ENCODE measurements at places on chromosomes 3 and 15.

DNA sequence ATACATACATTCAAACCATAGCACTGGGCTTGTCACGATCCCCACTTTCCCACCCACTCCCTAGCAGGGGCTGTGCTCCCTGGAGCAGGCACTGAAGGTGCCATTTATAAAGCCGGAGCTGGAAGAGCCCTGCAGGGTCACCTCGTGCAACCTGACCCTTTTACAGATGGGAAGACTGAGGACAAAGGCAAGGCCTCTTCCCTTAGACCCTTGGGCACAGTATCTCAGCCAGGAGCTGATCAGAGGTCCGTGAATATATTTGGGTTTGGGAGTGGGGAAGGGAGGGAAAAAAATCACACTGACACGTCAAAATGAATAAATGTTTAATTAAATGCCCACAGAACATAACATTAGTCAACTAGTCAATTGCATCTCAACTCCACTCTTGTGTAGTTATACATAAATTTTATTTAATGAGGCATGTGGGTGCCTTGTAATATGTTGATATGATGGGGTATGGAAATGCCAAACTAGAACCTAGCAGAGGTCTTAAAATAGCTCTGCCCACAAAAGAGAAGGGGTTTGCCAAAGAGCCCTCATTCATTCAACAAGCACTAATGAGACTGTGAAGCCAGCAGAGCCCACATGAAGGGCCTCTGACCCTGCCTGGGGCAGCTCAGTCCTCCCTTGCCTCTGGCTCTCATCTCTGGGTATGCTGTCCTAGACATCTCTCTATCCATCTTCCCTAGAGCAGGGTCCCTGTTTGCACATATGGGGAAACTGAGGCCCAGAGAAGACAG, 119.4 kb downstream of the NUP210 start:
- DNase-seq, result no peak

DNA sequence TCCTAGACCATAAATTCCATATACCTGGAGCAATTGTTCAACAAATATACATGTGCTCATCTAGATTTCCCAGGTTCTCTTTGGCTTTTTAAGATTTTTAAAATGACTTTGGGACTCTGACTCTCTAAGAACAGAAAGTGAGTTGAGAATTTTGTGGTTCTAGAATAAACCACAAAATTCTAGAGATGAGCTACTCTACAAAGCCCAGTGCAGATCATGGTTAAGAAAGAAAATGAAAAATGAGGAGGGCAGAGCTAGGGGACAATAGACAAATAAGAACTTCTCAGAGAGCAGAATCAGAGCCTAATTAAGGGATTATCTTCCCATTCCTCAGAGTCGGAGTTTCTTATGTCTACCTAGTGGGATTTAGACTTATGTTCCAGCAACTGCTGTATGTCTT, 694.7 kb downstream of the ZNF385D start:
- no peak for DNase-seq

DNA sequence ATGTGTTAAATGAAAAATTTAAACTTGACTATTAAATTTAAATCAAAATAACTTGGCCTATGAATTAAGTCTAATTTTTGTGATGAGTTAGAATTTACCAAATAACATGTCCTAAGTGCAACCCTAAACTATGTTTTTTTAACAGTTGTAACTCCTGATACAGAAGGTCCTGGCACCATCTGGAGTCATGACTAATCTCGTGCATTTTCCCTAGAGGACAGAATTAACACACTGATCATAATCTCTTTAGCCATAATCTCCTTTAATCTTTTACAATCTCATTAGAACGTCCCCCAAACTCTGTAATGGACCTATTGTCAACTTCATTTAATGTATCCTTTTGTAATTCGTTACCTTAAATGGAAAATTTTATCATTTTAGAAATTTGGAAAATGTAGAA, 100.6 kb downstream of the SUCNR1 start:
- no peak for DNase-seq

DNA sequence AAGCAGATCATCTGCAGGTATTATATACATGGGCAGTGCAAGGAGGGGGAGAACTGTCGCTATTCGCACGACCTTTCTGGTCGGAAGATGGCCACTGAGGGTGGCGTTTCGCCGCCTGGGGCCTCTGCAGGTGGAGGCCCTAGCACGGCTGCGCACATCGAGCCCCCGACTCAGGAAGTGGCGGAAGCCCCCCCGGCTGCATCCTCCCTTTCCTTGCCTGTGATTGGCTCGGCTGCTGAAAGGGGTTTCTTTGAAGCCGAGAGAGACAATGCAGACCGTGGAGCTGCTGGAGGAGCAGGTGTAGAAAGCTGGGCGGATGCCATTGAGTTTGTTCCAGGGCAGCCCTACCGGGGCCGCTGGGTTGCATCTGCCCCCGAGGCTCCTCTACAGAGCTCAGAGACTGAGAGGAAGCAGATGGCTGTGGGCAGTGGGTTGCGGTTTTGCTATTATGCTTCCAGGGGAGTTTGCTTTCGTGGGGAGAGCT, 639 bp downstream of the MKRN3 start:
- DNase-seq, result no peak

- DNase-seq, result no peak
These were observed 141.8 kb downstream of the ALDH1A2 start for GRCh38 chr15:57923750-57924149.

GRCh38 chr15:84879088-84879780, 5.2 kb upstream of the SLC28A1 start:
- DNase-seq, result no peak

- no peak for DNase-seq
These were observed 83.5 kb downstream of the UACA start for GRCh38 chr15:70679919-70680231.

Measured in GM10248 (cell line).